ENCODE measurements at places on chromosomes 7 and 10.
A peak's percentile ranks its signal among the peaks of the same experiment; 100 is the strongest.

DNA sequence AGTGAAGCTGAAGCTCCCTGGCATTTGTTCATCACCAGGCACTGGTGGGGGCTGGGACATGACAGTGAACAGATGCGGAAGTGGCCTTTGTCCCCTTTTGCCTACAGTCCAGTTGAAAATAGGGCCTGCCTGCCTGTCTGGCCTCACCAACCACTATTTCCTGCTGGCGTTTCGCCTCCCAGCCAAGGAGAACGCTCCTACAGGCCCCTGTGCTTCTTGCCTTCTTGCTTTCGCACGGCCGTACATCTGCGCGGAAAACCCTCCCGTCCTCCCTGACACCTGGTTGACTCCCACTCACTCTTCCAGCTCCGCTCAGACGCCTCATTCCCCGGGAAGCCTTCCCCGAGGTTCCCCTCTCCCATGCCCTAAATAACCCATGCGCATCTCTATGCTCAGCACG is 317.3 kb downstream of the PRPF18 start:
- no peak for DNase-seq

DNA sequence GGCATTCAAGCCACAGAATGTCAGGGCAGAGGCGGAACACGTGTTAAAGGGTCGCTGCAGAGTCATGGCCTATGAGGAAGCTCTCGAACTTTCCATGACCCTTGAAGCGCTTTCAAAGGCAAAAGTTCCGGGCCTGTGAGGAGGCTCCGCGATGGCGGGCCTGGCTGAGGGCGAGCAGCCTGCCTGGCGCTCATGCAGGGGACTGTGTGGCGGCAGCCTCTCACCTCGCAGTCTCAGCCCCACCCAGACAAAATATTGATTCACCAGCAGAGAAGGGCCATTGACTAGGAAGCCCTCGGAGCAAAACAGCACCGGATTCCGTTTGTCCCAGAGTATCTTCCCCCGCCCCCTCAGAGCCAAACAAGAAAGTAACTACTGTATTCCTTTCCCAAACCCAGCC is 12.8 kb upstream of the CNNM1 start:
- DNase-seq: no peak

DNA sequence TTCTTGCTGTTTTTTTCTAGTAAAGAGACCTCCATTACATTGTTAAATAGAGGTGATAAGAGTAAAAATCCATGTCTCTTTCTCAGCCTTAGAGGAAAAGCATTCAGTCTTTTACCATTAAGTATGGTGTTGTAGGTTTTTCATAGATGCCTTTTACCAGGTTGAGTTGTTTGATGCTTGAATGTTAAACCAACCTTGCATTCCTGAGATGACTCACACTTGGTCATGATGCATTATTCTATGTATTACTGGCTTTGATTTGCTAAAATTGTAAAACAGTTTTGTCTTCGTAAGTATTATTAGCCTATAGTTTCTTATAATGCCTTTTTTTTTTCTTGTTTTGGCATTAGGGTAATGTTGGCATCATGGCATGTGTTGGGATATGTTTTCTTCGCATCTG is 90.0 kb downstream of the ANKRD61 start:
- no peak for DNase-seq

DNA sequence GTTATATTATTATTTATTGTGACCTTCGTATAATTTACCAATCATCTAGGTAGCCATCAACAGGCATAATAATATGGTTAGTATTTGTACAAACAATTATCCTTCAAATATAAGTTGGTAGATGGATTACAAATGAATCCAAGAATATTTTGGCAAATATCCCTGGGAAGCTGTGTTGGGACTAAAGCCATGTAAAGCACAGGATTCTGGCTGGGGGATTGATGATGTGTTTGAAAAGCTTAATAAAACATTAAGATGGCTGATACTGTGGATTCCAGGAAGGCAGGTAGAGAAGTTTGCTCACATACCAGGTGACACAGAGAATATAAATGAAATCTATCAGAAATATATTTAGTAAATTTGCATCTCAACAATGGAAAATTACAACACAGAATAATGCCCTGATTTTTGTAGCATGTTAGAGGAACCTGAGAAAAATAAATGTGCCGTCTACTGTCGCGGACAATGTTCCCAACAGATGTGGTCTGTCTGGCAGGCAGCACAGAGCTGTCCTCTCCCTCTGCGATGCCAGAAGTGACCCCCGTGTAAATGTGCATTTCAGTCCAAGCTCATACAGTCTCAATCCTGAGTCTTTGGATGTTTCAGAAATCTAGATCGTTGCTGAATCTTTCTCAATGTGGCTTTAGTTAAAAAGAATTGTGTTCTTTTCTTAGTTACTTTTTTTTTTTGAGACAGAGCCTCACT is 125.0 kb downstream of the TEX36 start:
- DNase-seq: no peak

GRCh38 chr10:2963889-2964631 is 103.3 kb upstream of the PFKP start:
- no peak for DNase-seq

GRCh38 chr10:69644658-69645295 is 14.7 kb downstream of the FAM241B start:
- DNase-seq: peak; percentile 72

GRCh38 chr10:133481086-133481643 is 27.4 kb downstream of the SCART1 start:
- DNase-seq: no peak

- DNase-seq: no peak
Observed at GRCh38 chr7:103809229-103809994, 180.0 kb downstream of the RELN start.

- DNase-seq: no peak
Observed at GRCh38 chr10:89515031-89515841, 20.2 kb downstream of the SLC16A12 start.

DNA sequence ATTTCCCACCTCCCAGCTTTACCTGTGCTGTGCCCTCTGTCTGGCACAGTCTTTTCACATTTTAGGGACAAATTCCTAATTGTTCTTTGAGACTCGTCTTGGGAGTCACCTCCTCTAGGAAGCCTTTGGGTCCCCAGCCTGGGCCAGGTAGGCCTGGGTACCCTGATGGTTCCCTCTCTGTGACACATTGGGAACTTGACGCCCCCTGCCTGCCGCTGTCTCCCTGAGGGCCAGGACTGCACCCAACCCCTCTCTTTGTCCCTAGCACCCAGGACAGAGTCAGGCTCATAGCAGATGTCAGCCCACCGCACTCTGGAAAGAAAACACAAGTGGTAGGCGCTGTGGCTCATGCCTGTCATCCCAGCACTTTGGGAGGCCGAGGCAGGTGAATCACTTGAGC is 71.4 kb downstream of the GTF2IRD1 start:
- DNase-seq: no peak

DNA sequence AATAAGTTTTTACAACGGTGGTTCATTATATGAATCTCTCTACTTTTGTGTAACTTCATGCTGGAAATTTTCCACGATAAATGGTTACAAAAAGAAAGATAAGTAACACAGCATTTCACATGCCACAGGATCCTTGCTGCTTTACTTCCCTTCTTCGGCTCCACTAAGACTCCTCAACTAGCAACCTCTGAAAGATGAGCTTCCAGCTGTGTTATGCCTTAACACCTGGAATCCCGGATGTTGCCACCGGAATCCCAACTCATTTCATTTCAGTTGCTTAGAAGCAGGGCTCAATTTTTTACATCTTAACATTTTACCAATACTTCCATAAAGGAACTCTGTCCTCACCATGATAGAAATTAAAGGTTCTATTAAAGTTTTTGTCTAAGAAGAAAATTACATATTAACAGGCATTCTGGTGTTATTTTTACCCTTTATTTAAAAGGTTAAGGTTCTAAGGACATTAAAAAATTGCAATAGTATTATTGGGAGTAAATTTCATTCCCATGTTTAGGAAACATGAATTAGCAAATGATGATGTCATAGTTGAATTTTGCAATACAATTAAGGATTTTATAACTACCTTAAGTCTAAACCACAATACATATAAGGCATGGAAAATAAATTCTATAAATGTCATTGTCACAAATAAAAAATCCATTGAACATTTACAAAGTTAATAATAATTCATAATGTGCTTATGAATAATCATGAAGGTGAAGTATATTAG is 57.1 kb upstream of the IL6 start:
- no peak for DNase-seq

GRCh38 chr10:132527339-132528063 is 10.1 kb upstream of the INPP5A start:
- DNase-seq: no peak

GRCh38 chr7:136027160-136027559 is 50.0 kb upstream of the MTPN start:
- DNase-seq: no peak

GRCh38 chr10:110737886-110738634 is 93.9 kb downstream of the RBM20 start:
- DNase-seq: no peak

DNA sequence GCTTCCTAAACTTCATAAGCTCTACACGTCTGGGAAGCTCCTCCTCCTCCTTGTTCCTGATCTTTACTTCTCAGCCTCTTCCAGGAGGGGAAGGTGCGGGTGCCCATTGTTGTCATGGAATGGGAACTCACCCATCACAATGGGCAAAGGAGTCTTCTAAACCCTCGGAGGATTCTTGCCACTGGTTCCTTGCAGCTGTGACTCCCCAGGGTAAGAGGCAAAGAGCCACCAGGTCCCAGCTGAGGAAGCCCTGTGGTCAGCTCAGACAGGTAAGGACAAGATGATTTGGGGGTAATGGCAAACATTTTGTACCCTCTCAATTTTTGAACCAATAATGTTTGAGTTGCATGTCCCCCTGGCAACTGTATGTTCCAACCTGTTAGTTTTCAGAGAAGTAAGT is at the start of gene TEX36:
Gene TEX36 (minus strand): TSS at position 101 of the 400 bp plus-strand sequence. CDS start 174 bp downstream, outside the sequence.
- no peak for DNase-seq

GRCh38 chr10:66980246-66980815 is 54.5 kb downstream of the LRRTM3 start:
- no peak for DNase-seq

DNA sequence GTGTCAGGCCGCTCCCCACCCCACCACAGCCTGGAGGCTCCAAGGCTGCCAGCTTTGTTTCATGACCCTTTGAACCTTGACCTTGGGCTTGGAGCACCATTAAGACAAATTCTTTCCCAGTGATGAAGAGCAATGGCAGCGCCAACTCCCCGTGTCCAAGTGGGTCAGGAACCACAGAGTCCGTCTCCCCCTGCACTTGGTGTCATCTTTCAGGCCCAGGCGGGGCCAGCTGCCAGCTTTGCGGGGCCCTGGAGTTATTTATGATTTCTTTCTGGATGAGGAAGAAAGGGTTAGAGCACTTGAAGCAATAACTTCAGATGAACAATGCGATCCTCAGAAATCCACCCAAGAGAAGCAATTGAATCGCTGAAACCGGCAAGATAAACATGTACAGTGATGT is 110.8 kb downstream of the MYL10 start:
- DNase-seq: no peak

DNA sequence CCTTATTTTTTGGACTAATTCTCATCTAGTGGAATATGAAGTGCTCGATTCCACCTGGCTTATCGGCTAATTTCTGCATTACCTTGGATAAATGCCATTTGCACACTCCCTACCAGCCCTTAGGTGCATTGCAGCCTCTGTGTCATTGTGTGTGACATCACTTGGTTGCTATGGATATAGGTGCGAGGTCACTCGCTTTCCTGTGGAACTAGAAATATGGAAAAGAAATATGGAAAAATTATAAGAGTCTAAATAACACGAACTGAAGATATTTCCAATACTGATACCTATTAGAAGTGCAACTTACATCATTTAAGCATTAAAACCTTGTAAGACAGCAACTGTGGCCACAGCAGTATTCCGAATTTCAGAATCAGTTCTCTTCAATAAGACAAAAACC is 2.0 kb downstream of the YWHAG start:
- no peak for DNase-seq

GRCh38 chr7:151085691-151086620 is at the start of gene AGAP3:
AGAP3 (plus strand) TSS chr7:151086475; CDS start chr7:151086742, 267 bp downstream.
- DNase-seq: peak; percentile 93

GRCh38 chr10:105855791-105856190 is 1214.7 kb downstream of the SORCS3 start:
- DNase-seq: no peak

- DNase-seq: no peak
Observed at GRCh38 chr7:26912933-26913536, 48.6 kb upstream of the SKAP2 start.

GRCh38 chr7:92840316-92840715 is 3.9 kb upstream of the CDK6 start:
- no peak for DNase-seq

All from left lobe of liver (tissue), 2 donors.